ENCODE measurements at places on chromosomes 2 and 18.
A peak's percentile ranks its signal among the peaks of the same experiment; 100 is the strongest.

DNA sequence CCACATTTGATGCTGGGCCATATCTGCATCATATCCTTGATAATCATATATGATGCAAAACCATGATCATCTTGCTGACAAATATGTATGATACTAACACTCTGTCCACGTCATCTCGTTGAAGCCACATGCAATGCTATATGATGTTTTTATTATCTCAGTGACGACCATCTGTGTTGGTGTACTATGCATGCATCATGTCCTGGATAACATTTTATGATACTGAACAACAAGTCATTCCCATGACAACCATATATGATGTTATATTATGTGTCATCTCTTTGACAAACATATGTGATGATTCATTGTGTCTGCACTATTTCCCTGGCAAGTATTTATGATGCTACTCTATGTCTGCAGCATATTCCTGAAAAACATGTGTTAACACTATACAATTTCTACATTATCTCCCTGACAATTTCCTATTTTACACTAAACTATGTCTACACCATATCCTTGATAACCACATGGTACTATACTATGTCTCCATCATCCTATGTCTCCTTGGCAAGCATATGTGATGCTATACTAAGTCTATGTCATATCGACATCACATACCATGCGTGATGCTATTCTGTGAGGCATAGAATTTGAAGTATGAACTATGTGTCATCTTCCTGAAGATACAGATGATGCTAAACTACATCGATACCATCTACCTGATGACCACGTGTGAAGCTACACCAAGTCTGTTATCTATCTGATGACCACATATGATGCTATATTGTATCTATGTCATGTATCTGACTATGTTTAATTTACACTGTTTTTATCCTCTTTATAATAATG lies 37.0 kb downstream of the DAW1 start:
- no peak for DNase-seq

DNA sequence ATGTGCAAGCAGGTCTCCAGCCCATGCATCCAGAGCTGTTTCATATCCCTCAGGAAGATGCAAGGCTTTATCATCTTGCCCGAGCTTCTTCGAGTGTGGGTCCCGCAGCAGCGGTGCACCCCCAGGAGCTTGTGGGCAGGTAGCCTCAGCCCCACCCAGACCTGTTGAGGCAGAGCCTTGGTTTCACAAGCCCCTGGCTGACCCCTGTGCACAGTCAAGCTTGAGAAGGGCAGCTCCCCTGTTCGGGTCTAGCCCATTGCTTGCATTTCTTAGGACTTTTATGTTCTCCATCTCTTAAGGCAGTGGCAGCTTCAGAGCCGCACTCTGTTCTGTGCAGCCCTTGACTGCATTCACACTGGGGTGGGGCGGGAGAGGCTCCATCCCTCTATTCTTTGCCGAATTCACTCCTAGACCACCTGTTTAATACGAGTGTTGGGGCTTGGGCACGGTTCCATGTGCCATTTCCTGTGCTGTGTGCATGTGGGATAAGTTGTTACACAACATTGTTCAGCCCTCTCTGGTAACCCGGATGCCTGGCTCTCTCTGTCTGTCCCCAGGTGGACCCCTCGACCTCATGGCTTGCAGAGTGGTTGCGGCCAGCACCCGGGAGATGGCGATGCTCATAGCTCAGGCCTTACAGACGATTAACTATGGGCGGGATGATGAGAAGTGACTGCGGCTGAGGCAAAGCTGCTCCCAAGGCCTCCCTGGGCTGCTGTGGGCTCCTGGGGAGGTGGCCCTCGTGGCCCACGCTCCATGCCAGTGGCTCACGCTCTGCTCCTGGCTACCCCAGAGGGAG lies 48.7 kb downstream of the IMPA2 start:
- no peak for DNase-seq

GRCh38 chr2:190701586-190701985 lies 52.7 kb downstream of the NAB1 start:
- DNase-seq, result no peak

DNA sequence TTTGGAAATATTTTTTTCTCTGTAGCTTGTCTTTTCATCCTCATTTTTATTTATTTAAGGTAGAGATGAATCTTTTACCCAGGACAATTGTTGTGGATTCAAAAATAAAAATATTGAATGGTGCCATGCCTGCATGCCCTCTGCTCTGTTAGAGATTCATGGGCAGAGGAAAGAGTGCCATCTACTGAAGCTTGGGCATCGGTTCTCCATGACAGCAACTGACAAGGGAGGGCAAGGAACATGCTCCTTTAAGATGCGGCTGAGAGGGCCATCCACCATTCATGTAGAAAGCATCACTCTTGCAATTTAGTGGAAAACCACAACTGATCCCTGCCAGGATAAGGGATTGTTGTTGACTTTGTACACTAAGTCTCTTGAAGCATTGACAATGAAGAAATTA lies 79.9 kb downstream of the PARD3B start:
- no peak for DNase-seq

DNA sequence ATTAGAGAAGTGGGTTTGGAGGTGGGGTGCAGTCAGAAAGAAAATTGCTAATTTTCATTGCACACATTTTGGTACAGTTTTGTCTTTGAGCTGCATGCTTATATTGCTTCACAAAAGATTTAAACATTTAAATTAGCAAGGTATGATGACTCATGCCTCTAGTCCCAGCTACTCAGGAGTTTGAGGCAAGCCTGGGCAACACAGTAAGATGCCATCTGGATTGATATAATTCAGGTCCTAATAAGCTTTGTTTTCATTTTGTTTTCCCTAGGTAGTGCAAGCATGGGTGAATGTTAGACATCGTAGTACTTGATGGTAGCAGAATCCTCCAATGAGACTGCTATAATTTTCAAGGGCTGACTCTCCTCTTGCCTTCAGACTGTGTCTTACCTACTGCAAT lies 396.7 kb upstream of the RGPD4 start:
- DNase-seq, result no peak

GRCh38 chr2:210503001-210503623 lies 26.6 kb upstream of the LANCL1 start:
- peak; percentile 3 for DNase-seq

- DNase-seq, result no peak
Measured at GRCh38 chr2:71492112-71492511, 38.8 kb downstream of the DYSF start.

- DNase-seq, result no peak
Measured at GRCh38 chr18:10681581-10682367, 155.9 kb downstream of the NAPG start.

GRCh38 chr18:77210249-77210648 lies 39.4 kb upstream of the GALR1 start:
- no peak for DNase-seq

DNA sequence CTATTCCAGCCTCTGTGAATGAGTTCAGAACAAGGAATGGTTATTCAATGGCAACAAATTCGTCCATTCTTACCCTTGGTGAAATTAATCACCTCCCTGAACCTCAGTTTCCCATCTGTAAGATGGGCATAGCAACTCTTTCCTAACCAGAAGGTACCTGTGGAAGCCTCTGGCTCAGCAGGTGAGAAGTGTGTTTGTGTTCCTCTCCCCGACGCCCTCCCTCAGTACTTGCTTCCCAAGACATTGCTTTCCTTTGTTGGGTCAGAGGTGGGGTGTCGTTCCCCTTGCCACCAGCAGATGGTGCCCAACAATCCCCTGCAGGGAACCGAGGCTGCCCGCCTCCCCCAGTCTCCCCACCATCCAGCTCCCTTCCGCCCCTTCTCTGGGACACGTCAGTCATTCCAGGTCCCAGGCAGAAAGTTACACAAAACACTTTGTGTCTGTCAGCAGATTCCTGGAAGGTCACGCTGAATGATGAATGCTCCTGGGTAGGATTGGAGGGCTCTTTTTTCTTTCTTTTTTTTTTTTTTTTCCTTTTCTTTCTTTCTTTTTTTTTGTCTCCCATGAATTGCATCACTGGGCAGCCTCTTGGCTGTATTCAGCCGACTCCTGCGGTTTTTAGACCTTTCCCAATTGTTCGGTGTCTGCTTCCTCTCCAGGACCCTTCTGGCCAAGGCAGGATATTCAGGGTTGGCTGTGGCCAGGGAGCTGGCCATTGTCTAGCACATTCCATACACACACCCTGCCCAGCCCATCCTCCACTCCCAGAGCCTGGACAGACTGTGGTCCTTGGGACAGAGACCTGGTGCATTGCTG lies 117.3 kb downstream of the LPIN1 start:
- DNase-seq, result peak; percentile 66

GRCh38 chr2:197311421-197312033 lies 947 bp upstream of the ANKRD44 start:
- DNase-seq, result no peak

DNA sequence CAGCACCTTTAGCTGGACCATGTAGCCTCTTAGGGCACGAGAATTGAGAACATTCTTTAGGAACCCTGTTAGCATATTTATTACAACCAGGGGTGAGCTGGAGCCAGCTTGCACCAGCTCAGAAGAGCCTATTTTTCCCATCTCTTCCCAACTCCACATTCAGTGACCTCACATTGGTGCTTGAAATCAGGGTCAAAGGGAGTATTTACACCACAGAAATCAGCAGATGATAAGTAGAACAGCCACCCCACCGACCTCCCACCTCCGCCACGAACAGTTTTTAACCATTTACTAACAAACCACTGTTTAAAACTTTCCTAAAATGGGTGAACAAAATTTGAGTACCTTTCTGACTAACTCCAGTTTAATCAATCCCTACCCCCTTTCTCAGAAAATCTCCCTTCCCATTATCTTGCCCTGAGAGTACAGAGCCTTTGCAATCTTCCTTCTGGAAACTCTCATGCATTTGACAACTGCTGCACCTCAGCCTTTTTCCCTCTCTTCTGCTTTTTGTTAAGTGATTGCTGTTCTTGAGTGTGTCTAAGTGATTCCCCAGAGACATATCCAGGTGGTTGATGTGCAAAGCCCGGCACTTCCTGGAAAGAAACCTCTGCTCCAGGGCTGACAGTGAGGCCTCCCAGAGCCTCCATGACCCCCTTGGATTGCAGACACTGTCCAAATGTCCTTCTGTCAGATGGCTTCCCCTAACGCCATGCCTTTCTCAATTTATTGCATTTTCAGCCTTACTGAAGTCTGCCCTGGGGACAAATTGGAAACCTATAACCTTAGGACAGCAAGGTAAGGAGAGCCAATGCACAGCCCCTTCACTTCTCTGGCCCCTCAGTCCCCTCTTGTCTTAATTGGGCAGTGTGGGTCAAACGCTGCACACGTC lies 389.5 kb upstream of the TNP1 start:
- no peak for DNase-seq

GRCh38 chr2:239000089-239000488 lies 152.2 kb downstream of the TWIST2 start:
- no peak for DNase-seq

GRCh38 chr2:174335988-174336500 lies 1.3 kb downstream of the SP9 start:
- DNase-seq, result no peak

DNA sequence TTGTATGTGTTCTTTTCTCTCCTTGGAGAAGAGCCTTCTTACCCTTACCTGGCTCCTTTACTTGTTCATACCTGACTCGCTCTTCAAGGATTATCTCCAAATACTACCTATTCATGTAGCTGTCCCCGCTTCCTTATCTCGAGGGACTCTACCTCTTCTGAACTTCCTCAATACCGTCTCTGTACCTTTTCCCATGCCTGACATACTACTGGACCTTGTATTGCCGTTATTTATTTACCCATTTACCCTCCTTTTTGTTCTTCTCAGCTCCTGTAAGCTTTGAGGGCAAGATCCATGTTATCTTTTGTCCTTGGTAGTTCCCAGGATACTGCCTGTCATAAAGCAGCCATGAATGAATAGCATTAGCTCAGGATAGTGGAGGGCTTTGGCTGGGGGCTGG lies 32.5 kb downstream of the KCNS3 start:
- DNase-seq, result no peak

Measured in CD4-positive, alpha-beta T cell treated with Interferon gamma for 1 hour (primary cell).